ENCODE measurements at places on chromosomes 5 and 9.

DNA sequence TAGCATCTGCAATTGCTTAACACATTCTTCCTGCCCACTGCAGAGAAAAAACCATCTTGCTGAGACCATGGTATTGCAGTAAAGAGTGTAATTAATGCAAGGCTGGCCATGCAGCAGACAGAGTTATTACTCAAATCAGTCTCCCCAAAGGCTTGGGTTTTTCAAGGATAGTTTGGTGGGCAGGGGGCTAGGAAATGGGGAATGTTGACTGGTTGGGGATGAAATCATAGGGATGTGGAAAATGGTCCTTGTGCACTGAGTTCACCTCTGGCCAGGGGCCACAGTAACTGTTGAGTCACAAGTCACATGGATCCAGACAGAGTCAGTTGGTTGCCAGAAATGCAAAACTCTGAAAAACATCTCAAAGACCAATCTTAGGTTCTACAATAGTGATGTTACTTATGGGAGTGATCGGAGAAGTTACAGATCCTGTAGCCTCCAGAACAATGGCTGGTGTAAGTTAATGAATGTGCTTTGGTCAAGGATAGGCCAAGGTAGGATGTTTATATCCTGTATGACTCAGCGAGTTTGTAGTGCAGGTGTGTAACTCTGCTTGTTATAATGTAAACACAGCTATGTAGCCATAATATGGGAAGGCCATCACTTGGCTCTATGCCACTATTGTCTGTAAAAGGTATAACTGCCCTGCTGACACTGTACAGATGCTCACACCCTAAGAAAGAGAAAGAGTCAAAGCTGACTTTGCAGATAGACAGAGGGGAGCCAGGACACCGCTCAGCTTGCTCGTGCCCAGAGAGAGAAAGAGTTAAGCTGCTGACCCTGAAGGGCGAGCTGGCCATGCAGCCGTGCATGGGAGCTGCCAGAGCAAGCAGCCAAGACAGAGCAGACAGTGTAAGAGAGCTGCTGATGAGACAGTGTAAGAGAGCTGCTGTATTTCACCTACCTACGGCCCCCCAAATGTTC is 27.2 kb downstream of the C9orf152 start:
- DNase-seq: no peak

DNA sequence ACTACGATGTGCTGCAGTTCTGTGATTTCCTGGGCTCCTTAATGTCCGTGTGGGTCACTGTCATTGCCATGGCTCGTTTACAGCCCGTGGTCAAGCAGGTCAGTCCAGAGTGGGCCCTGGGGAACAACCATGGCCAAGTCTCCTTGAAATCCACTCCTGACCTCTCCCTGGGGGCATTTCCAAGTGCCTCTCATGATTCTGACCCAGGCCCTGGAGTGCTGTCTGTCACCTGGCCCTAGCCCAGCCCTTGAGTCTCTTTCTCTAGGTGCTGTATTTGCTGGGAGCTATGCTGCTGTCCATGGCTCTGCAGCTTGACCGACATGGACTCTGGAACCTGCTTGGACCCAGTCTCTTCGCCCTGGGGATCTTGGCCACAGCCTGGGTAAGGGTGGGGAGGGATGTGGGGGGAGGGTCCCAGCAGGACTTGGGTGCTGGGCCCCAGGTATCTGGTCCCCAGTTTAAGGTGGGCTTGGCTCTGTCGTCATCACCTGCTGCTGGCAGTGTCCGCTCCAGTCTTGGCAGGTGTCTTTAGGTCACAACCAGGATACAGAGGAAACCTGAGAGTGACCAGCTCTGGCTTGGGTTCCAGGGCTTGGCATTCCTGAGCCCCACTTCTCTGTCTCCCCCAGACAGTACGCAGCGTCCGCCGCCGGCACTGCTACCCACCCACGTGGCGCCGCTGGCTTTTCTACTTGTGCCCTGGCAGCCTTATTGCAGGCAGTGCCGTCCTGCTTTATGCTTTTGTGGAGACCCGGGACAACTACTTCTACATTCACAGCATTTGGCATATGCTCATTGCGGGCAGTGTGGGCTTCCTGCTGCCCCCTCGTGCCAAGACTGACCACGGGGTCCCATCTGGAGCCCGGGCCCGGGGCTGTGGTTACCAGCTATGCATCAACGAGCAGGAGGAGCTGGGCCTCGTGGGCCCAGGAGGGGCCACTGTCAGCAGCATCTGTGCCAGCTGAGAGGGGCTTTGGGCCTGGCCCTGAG is 17.0 kb downstream of the OR13J1 start:
- DNase-seq: no peak

DNA sequence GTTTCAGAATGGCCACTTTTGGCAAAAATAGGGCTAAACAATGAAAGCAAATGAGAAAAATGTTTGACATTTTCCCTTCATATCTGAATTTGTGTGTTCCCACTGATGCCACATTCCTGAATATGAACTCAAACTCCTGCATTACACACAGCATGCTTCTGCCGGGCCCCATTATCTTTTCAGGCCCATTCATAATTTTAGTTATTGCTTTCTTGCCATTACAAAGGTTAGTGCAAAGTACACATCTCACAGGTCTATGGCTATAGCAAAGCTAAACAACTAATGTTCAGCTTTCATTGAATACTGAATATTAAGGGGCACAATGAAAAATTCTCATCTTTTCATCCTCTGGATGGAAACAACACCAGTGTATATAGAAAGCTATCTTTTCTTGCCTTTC is 568.9 kb upstream of the ZNF608 start:
- no peak for DNase-seq

- DNase-seq: no peak
These were observed 22.7 kb downstream of the CHD1 start for GRCh38 chr5:98905857-98906688.

DNA sequence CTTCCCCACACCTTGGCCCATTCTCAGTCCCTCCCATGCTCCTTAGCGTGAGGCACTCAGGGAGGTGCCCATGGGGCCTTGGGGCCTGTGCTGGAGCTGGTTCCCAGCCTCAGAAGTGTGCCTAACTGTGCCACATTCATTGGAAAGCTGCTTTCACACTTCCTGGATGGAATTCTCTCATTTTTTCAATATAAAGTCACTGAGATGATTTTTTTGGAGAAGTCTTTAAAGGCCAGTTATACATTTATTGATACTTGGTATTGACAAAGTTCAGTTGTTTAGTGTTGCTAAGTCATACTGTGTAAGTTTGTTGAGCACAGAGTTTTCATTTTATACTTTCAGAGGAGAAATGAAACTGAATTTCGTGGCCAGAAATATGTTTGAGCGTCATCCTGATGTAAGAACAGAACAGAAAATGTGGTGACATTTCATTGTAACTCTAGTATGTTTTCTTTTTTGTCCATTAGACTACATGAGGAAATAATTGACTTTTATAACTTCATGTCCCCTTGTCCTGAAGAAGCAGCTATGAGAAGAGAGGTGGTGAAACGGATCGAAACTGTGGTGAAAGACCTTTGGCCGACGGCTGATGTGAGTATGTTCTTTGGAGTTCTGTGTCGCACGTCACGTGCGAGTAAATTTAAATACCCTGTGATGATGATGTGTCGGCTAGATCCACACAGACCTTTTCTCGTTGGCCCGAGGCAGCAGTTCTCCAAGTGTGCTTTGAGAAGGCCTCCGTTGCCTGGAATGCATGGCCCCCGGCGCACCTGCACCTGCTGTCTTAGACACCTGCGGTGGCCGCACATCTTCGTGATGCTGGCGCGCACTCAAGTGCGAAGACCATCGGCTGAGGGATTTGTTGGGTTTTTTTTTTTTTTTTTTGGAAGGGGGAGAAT is 24.1 kb downstream of the TENT4A start:
- DNase-seq: peak; percentile 30

DNA sequence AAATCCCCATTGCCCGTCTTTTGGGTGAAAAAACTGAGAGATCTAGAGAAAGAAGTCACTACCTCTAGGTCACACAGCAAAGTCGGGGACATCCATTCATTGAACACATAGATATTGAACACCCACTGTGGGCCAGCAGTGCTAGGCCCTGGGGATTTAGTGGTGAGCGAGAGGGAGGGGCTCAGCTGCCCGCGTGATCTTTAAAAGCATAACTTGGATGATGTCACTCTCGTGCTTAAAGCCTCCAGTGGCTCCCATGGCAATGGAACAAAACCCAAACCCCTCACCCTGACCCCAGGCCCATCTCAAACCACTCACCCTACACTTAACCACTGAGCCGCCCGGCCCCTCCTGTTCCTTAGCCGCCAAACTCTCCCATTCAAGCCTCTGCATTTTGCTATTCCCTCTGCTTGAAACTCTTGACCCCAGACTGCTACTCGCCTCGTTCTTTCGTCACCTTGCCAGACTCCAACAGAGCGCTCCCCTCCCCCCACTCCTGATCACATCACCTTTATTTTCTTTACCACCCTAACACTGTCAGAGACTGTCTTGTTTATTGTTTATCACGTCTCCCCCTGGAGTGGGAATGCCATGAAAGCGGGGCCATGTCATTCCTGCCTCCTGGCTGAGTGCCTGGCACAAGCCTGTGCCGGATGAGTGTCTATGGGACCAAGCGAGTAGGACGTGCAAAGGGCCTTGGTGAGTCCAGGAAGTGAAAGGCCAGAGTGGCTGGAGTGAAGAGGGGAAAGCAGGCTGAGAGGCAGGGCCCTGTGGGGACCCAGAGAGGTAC is 710 bp upstream of the PIP5KL1 start:
- DNase-seq: no peak

GRCh38 chr5:93192683-93193082 is 388.3 kb downstream of the NR2F1-AS1 start:
- no peak for DNase-seq

- no peak for DNase-seq
These were observed 46.3 kb downstream of the AP3S1 start for GRCh38 chr5:115888027-115888426.

DNA sequence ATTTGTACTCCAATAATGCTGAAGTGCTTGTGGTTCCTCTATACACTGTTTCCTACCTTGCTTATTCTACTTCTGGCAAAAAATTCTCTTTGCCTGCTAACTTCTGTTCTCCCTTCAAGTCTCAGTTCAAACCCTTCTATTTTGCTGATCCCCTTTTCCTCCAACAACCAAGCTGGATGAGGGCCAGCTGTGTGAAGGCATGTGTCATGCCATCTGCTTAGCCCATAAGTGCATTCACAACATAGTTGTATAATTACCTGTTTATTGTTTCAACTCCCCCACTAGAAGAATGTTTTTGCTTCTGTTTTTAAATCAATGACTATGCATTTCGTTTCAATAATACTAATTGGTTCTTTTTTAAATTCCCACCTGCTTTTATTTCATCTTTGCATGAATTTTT is 1951.4 kb upstream of the WWC1 start:
- DNase-seq: no peak
